ENCODE measurements at places on chromosomes 6 and 20. TPM values are rescaled to one million over a fixed set of nuclear protein-coding genes. Genes with fewer than 3 reads are reported as not detected.

DNA sequence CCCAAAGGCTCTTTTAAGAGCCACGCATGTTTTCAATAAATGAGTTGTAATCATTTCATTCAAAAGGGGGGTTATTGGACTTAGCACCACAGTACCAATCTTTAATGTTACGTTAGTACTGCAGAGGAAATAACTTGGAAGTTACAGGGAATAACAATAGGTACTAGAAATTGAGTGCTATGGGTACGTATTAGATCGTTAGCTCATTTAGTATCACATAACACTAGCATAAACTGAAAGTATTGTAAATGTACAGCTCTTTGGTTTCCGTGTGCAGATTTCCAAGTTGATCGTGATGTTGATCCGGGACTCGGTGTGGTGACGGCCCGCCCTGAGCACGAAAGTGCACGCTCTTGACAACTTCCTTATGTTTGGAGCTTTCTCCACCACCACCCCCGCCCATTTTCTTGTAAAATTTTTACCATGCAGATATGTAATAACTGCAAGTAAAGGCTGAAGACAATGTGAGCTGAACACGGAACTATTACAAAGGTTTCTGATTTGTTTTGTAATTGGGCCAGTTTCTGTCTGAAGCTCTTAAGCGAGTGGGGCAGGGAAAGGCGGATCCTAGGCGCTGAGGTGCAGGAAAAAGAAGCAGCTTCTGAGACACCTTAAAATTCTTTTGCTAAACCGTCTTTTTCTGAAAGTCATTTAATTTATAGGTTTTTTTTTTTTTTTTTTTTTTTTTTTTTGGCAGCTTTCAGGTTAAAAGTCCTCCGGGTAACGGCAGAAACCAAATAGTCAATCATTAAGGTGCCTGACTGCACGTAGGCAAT lies 71.5 kb downstream of the HFE start:
- no peaks in the 10 kb centered on the region for H3K4me1 ChIP-seq
- H3K36me3 ChIP-seq = no peaks in the 10 kb centered on the region
- DNase-seq = peak; percentile 91
- H3K27me3 ChIP-seq = no peaks in the 10 kb centered on the region

DNA sequence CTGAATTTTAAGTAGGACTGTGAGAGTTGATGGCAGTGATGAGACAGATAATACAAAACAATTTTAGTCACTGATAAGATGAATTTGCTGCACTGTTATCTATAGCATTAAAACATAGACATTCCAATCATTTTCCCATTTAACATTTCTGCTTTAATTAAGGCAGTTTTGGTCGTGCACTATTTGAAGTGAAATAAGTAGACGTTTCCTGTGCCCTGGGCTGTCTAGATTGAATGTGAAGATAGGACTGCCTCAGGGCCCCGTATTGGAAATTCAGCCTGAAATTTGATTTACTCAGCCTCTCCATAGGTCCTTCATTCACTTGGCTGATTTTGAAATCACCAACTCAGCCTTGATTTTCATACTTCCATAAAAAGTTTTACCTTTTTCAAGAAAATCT lies 48.3 kb downstream of the ARID1B start:
- no peak for DNase-seq
- peaks cover 6% of the 10 kb centered on the region for H3K36me3 ChIP-seq
- H3K4me1 ChIP-seq = peaks cover 18% of the 10 kb centered on the region
- H3K4me3 ChIP-seq = no peak overlapping the region
- no peak overlapping the region for H3K27ac ChIP-seq

DNA sequence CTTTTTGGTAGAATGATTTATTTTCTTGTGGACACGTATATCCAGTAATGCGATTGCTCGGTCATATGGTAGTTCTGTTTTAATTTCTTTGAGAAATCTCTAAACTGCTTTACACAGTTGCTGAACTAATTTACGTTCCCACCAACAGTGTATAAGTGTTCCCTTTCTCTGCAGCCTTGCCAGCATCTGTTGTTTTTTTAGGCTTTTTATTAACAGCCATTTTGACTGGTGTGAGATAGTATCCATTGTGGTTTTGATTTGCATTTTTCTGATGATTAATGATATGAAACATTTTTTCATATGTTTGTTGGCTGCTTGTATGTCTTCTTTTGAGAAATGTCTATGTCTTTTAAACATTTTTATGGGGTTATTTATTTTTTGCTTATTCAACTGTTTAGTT lies 196.7 kb downstream of the MOXD1 start:
- no peak overlapping the region for H3K27ac ChIP-seq
- H3K36me3 ChIP-seq = no peaks in the 10 kb centered on the region
- no peak for DNase-seq
- no peak overlapping the region for H3K4me3 ChIP-seq

- H3K27ac ChIP-seq = no peak overlapping the region
- H3K27me3 ChIP-seq = no peaks in the 10 kb centered on the region
- H3K36me3 ChIP-seq = no peaks in the 10 kb centered on the region
- no peak for DNase-seq
- no peaks in the 10 kb centered on the region for H3K4me1 ChIP-seq
- no peak overlapping the region for H3K4me3 ChIP-seq
Measured at GRCh38 chr6:66902457-66902856, 1195.4 kb upstream of the EYS start.

DNA sequence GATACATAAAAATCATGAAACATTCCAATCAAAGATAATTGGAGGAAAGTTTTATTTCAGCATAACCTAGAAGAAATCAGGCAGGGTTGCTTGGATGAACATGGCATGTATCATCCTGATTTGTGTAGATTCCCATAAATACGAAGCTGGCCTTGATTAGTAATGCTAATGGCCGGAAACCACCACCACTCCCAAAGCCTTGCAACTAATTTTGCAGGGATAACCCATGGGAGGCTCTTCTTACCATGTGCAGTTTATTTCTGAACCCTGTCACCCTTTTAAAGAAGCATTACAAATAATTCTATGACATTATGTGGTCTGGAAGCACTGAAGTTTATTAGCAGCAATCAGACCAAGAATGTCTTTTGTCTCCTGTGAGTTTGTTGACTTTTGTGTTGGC lies 80.8 kb downstream of the AIG1 start:
- no peaks in the 10 kb centered on the region for H3K27me3 ChIP-seq
- H3K36me3 ChIP-seq = peaks cover 5% of the 10 kb centered on the region
- DNase-seq = no peak
- H3K27ac ChIP-seq = no peak overlapping the region

- H3K4me1 ChIP-seq = no peaks in the 10 kb centered on the region
- DNase-seq = peak; percentile 83
- H3K27me3 ChIP-seq = no peaks in the 10 kb centered on the region
- no peak overlapping the region for H3K27ac ChIP-seq
Measured at GRCh38 chr20:9616833-9617461, 102.6 kb downstream of the LAMP5 start.

GRCh38 chr6:138510093-138510492 lies 10.8 kb upstream of the NHSL1 start:
- no peak overlapping the region for H3K27ac ChIP-seq
- no peak for DNase-seq
- H3K36me3 ChIP-seq = peaks cover 2% of the 10 kb centered on the region
- peaks cover 7% of the 10 kb centered on the region for H3K4me1 ChIP-seq
- no peaks in the 10 kb centered on the region for H3K27me3 ChIP-seq

GRCh38 chr20:35710039-35710438 lies 10.8 kb downstream of the ROMO1 start:
- no peak overlapping the region for H3K4me3 ChIP-seq
- no peak overlapping the region for H3K27ac ChIP-seq
- no peaks in the 10 kb centered on the region for H3K4me1 ChIP-seq

- H3K27ac ChIP-seq = peak overlapping the region; percentile 93
- H3K4me1 ChIP-seq = peaks cover 1% of the 10 kb centered on the region
- DNase-seq = no peak
- no peaks in the 10 kb centered on the region for H3K27me3 ChIP-seq
- no peaks in the 10 kb centered on the region for H3K36me3 ChIP-seq
- peak overlapping the region; percentile 77 for H3K4me3 ChIP-seq
Measured at GRCh38 chr6:128518434-128519131, 1.8 kb downstream of the PTPRK start.

GRCh38 chr6:71300561-71301168 lies 12.1 kb downstream of the OGFRL1 start:
- no peak for DNase-seq
- H3K27ac ChIP-seq = no peak overlapping the region
- H3K4me1 ChIP-seq = no peaks in the 10 kb centered on the region
- H3K36me3 ChIP-seq = peaks cover 2% of the 10 kb centered on the region
- no peak overlapping the region for H3K4me3 ChIP-seq

DNA sequence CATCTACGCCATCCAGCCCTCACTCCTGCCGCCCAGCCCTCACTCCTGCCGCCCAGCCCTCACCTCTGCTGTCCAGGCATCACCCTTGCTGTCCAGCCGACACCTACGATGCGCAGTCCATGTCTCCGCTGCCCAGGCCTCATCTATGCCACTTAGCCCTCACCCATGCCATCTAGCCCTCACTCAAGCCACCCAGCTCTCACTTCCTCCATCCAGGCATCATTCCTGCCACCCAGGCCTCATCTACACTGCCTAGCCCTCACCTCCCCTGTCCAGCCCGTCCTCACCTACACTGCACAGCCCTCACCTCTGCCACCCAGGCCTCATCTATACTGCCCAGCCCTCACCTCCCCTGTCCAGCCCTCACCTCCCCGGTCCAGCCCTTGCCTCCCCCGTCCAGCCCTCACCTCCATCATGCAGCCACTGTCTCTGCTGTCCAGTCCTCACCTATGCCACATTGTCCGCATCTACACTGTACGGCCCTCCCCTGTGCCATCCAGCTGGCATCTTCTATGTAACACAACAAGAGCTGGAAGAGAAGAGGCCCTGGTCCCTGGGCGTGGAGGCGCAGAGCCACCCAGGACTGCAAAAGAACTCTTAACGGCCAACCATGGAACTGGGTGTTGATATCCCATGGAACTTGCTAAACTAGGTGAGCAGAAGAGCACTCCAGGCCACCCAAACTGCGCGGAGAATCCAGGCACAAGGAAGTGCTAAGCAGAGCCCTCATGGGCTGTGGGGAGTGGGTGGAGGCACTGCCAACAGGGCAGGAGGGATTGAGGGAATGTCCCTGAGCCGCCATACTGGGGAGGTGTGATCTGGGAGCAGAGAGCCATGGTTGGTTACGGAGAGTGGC lies 31.0 kb downstream of the RNASET2 start:
- H3K27me3 ChIP-seq = no peaks in the 10 kb centered on the region
- no peak overlapping the region for H3K4me3 ChIP-seq
- H3K36me3 ChIP-seq = no peaks in the 10 kb centered on the region
- no peak for DNase-seq
- no peaks in the 10 kb centered on the region for H3K4me1 ChIP-seq
- H3K27ac ChIP-seq = no peak overlapping the region

DNA sequence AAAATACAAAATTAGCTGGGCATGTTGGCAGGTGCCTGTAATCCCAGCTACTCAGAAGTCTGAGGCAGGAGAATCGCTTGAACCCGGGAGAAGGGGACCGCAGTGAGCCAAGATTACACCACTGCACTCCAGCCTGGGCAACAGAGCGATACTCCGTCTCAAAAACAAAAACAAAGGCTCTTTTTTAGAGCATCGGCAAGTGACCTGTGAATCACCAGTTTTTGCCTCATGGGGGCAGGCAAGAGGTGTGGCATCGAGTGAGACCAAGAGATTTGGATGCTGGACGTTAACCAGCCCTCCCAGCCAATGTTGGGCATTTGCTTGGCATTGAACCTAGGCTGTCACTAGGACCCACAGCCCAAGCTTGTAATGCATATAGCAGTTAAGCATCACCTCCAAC lies 14.6 kb upstream of the CDK5RAP1 start:
- H3K27ac ChIP-seq = no peak overlapping the region
- no peaks in the 10 kb centered on the region for H3K4me1 ChIP-seq
- H3K36me3 ChIP-seq = no peaks in the 10 kb centered on the region
- no peak overlapping the region for H3K4me3 ChIP-seq
- peak; percentile 33 for DNase-seq

DNA sequence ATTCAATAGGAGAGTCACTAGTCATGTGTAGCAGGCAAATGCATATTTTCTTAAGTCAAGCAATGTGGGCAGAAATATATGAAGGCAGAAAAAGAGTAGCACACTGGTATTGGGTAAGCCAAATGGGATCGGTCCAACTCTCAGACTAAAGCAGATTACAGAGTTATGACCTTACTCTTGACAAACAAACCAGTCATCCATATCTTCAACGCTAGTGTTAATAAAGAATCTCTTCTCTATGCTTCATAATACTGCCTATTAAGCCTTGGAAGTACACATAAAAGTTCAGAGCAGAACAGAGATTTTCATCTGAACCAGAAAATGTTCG lies 320.2 kb upstream of the JARID2 start:
- no peak for DNase-seq
- no peak overlapping the region for H3K27ac ChIP-seq
- H3K36me3 ChIP-seq = no peaks in the 10 kb centered on the region
- H3K4me3 ChIP-seq = no peak overlapping the region
- no peaks in the 10 kb centered on the region for H3K27me3 ChIP-seq
- peaks cover 2% of the 10 kb centered on the region for H3K4me1 ChIP-seq

GRCh38 chr20:58891718-58892140 lies 39.2 kb downstream of the GNAS start:
- H3K36me3 ChIP-seq = peaks cover 2% of the 10 kb centered on the region
- peaks cover 5% of the 10 kb centered on the region for H3K4me1 ChIP-seq
- peak overlapping the region; percentile 85 for H3K4me3 ChIP-seq
- no peaks in the 10 kb centered on the region for H3K27me3 ChIP-seq

GRCh38 chr6:132190815-132191175 lies 210.5 kb downstream of the MOXD1 start:
- H3K36me3 ChIP-seq = no peaks in the 10 kb centered on the region
- H3K4me3 ChIP-seq = no peak overlapping the region
- H3K4me1 ChIP-seq = peaks cover 2% of the 10 kb centered on the region
- H3K27ac ChIP-seq = no peak overlapping the region
- no peaks in the 10 kb centered on the region for H3K27me3 ChIP-seq

DNA sequence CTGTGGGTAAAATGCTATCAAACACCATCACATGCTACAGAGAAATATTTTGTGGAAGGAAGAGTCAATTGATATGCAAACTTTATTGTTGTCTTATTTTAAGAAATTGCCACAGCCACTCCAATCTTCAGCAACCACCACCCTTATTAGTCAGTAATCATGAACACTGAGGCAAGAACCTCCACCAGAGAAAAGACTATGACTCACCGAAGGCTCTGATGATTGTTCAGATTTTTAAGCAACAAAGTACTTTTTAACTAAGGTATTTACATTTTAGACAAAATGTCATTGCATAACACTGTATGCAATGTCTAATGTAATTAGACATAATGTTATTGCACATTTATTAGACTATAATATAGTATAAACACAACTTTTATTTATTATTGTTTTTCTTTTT lies 26.2 kb upstream of the MMP24 start:
- H3K4me3 ChIP-seq = no peak overlapping the region
- DNase-seq = peak; percentile 51
- no peak overlapping the region for H3K27ac ChIP-seq
- no peaks in the 10 kb centered on the region for H3K4me1 ChIP-seq
- H3K36me3 ChIP-seq = no peaks in the 10 kb centered on the region
- no peaks in the 10 kb centered on the region for H3K27me3 ChIP-seq

The PCED1A gene
- total RNA-seq = 33.5 TPM

The CRISP2 gene
- total RNA-seq = 0.28 TPM

The FOXS1 gene
- total RNA-seq = 2.3 TPM

The LINC00237 gene
- total RNA-seq = not detected

The DYNLT1 gene
- total RNA-seq = 145 TPM

The CPXM1 gene
- 5.1 TPM for total RNA-seq

The ERVFRD-1 gene
- 0.18 TPM for total RNA-seq

The SLC24A3 gene
- 6.6 TPM for total RNA-seq

The TDRD6 gene
- 1.8 TPM for total RNA-seq

The SOX18 gene
- total RNA-seq = 52.2 TPM

The TXLNB gene
- total RNA-seq = 1.3 TPM

The MAS1 gene
- 0.14 TPM for total RNA-seq

Data from lung (tissue), 17 donors.